Aorta (tissue), 5 donors: ENCODE measurements at places on chromosomes 1 and 21. TPM values are rescaled to one million over a fixed set of nuclear protein-coding genes. Genes with fewer than 3 reads are reported as not detected.

The CDK18 gene
- 47.1 TPM for total RNA-seq

The RCOR3 gene
- total RNA-seq, result 70.7 TPM

The RABIF gene
- total RNA-seq, result 7.5 TPM

The ARMH1 gene
- 6.7 TPM for total RNA-seq

The MTMR11 gene
- 42.3 TPM for total RNA-seq
